Brain pericyte (primary cell): ENCODE measurements at places on chromosomes 4 and X.

GRCh38 chr4:182604161-182604622 is 313.0 kb downstream of the DCTD start:
- no peak for DNase-seq

- DNase-seq = no peak
Observed at GRCh38 chrX:85964744-85965143, 82.6 kb downstream of the CHM start.

DNA sequence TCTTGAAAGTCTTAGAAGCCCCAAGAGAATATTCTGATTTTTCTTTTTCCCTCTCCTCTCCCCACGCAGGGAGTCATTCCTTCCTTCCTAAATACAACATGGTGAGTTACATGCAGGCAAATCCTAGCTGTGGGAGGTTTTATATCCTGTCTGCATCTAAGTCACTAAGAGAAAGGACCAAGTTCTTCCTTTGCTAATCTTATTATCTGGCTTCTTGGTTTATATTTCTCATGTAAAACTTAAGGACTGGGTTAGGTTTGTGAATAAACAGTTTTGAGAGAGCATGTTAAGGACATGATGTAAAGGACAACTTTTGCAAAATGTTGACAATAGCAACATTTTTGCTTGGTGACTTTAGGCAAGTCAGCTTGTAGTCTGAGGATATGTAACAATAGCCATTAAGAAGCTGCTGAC is 5.1 kb upstream of the CXCL9 start:
- DNase-seq = no peak

DNA sequence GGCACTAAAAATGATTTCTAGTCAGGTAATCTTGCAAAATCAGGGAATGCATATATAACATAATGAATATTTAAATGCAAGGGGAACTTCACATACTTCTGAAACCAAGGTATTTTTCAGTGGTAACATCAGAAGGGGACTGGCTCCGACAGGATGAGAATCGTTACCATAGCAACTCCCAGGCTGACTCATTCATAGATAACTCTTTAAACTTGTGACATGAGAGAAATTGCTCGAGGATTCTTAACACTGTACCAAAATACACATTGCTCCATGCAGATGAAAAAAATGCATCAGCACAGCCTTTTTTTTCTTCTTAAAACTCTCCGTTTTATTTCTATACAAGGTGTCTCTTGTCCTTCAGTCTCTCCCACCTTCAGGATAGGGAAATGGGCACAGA is 114.3 kb downstream of the GABRB1 start:
- peak; percentile 5 for DNase-seq

DNA sequence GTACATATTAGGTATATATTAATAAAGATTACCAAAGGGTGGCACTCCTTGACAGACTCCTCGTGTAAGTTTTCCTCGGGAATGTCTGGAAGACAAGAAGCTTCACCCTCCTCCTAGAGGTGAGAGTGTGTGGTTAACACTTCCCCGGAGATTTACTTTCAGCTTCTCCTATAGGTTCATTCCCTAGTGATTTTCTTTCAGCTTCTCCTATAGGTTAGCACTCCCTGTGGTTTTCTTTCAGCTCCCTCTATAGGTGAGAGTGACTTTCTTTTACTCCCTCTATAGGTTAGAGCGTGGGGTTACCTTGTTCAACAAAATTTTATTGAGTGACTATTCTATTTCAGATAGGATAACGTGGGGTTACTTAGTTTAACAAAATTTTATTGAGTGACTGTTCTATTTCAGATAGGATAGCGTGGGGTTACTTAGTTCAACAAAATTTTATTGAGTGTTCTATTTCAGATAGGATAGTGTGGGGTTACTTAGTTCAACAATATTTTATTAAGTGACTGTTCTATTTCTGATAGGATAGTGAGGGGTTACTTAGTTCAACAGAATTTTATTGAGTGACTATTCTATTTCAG is 106.0 kb upstream of the PLAC1 start:
- no peak for DNase-seq

DNA sequence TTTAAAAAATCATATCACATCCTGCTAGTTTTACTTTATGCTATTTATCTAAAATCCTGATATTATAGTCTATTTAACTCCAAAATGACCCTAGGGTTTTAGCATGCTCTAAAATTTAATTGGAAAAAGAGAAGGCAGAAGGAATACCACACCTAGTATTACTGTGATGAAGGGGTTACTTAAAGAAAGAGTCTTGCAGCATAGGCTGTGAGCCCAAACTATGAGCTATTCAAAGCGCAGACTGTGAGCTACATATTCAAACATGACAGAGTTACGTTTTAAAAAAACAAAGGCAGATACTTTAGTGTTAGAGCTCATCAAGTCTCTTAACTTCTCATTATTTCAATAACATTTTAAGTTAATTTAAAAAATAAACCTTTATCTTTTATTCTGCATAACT is 247.7 kb upstream of the ETNPPL start:
- DNase-seq = no peak
